Activated CD8-positive, alpha-beta memory T cell treated with anti-CD3 and anti-CD28 coated beads, Interleukin-2, amount 50 U/mL, for 4 hours (primary cell): ENCODE measurements at places on chromosomes 1 and 21.

GRCh38 chr1:195897076-195897475, 711.2 kb downstream of the KCNT2 start:
- no peak for DNase-seq

GRCh38 chr1:222769971-222770620, 33.1 kb downstream of the FAM177B start:
- DNase-seq = no peak

- no peak for DNase-seq
Measured at GRCh38 chr21:41228006-41228370, 60.0 kb downstream of the BACE2 start.

DNA sequence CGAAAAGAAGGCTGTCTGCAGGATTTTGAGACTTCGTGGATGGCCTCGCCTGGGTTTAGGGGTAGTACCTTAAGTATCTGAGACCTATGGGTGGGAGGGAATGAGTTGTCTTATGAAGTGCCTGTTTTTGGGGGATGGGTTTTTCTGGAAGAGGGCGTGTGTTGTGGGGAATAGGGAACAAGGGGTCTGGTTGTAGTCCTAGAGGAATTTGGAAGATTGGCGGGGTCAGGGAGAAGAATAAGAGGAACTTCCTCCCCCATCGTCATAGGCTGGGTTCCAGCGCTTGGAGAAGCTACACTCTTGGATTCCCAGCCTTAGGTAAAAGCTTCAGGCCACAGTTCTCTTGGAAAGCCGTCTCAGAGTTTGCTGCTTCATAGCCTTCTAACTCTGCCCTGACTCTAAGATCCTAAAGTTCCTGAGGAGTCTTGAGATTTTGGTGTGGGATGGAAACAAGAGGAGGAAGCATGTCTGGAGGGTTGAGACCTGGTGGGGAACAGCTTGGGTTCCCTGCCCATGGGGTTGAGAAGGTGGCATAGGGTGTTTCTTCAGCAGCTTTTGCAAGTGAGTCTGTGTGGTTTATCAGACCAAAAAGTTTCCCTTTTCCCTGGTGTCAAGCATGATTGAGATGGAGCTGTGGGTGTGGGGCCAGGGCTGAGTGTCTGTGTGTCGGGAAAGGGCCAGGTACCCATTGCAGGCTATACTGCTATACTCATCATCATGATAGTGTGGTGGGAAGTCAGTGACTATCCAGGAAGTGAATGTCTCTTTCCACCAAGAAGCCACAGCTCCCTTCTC, 1.8 kb downstream of the VANGL2 start:
- no peak for DNase-seq
